Spinal cord (tissue), 10 donors: ENCODE measurements at places on chromosomes 5 and 9. TPM values are rescaled to one million over a fixed set of nuclear protein-coding genes. Genes with fewer than 3 reads are reported as not detected.

The LCN9 gene
- not detected for total RNA-seq

The PLAC8L1 gene
- 0.39 TPM for total RNA-seq

The SLC6A7 gene
- total RNA-seq: 4.4 TPM

The EGFLAM gene
- 124 TPM for total RNA-seq

The LIX1 gene
- 40.5 TPM for total RNA-seq

The MLANA gene
- 1.7 TPM for total RNA-seq

The ZNF366 gene
- 3.6 TPM for total RNA-seq

The PCDHGC4 gene
- 20.0 TPM for total RNA-seq

The LCN2 gene
- 0.28 TPM for total RNA-seq
